A549 treated with Mapracorat at 1 μM for 4 hours (cell line): ENCODE measurements at places on chromosomes 5 and 9. TPM values are rescaled to one million over a fixed set of nuclear protein-coding genes. Genes with fewer than 3 reads are reported as not detected.

Gene SPINK1
- total RNA-seq, result 0.43 to 1.9 TPM (median 1.4 TPM) in 4 of 5 replicates, not detected in the other

Gene FOXI1
- total RNA-seq, result not detected in 5 replicates

Gene LMX1B
- 0.77 to 1.6 TPM (median 1.4 TPM) in 5 replicates for total RNA-seq

Gene TICAM2
- total RNA-seq, result 0.93 to 1.6 TPM (median 1.1 TPM) in 5 replicates

Gene PCDHGA1
- total RNA-seq, result 0.24 to 0.29 TPM (median 0.26 TPM) in 5 replicates

Gene ABCA2
- total RNA-seq, result 19.0 to 29.4 TPM (median 26.7 TPM) in 5 replicates

Gene TLX3
- total RNA-seq, result not detected in 5 replicates

Gene TAF1L
- total RNA-seq, result not detected in 5 replicates

Gene FRRS1L
- 0.13 to 0.63 TPM (median 0.24 TPM) in 5 replicates for total RNA-seq

Gene GCNT4
- total RNA-seq, result 0.27 to 0.40 TPM (median 0.36 TPM) in 5 replicates

Gene MYORG
- total RNA-seq, result 4.1 to 6.9 TPM (median 6.3 TPM) in 5 replicates

Gene FOXE1
- 2.5 to 4.0 TPM (median 3.3 TPM) in 5 replicates for total RNA-seq

Gene ZFYVE16
- 11.8 to 17.3 TPM (median 15.7 TPM) in 5 replicates for total RNA-seq

Gene GALNT12
- 2.9 to 5.5 TPM (median 3.7 TPM) in 5 replicates for total RNA-seq

Gene PTPRD
- 0.07 to 0.44 TPM (median 0.36 TPM) in 5 replicates for total RNA-seq

Gene LCN15
- not detected in 5 replicates for total RNA-seq

Gene PDZD2
- 0.10 to 0.76 TPM (median 0.29 TPM) in 5 replicates for total RNA-seq

Gene PTPN3
- 13.8 to 20.4 TPM (median 17.9 TPM) in 5 replicates for total RNA-seq
